ENCODE measurements at places on chromosomes 4 and X.

DNA sequence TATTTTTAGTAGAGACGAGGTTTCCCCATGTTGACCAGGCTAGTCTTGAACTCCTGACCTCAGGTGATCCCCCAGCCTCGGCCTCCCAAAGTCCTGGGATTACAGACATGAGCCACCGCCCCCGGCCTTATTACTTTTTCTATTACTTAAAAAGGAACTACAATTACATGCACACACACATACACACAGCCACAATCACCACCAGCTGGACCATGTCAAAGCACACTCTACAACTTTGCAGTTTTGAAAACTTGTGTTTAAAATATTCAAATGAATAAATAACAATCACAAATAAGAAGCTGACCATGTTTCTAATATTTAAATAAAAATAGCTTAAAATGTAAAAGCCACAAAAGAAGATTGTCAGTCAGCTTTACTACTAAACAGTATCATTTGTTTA is 23.4 kb downstream of the SLC10A7 start:
- DNase-seq: no peak

GRCh38 chr4:79025170-79025569 is 85.9 kb upstream of the PAQR3 start:
- no peak for DNase-seq

- DNase-seq: no peak
These were observed 174.4 kb upstream of the SPIN4 start for GRCh38 chrX:63525491-63525890.

- DNase-seq: no peak
These were observed 134.2 kb downstream of the AFF2 start for GRCh38 chrX:148634591-148634990.

GRCh38 chrX:119155416-119156035 is 27.9 kb upstream of the KIAA1210 start:
- DNase-seq: no peak

DNA sequence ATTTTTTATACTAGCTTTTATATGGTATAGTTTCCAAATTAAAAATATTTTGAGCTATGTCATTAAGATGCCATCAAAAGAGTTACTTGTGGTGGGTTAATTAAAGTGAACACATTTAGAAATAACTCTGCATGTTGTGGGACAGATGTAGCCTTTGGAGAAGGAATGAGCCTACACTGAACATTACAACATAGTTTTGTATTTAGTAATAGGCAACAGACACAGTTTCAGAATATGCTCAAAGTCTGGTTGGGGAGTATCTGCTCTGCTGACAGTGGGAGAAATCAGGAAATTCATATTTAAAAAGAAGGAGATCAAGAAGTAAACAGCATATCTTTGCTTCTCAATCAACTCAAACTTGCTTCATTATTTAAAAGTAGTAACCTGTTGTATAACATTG is 23.7 kb downstream of the EMCN start:
- no peak for DNase-seq

DNA sequence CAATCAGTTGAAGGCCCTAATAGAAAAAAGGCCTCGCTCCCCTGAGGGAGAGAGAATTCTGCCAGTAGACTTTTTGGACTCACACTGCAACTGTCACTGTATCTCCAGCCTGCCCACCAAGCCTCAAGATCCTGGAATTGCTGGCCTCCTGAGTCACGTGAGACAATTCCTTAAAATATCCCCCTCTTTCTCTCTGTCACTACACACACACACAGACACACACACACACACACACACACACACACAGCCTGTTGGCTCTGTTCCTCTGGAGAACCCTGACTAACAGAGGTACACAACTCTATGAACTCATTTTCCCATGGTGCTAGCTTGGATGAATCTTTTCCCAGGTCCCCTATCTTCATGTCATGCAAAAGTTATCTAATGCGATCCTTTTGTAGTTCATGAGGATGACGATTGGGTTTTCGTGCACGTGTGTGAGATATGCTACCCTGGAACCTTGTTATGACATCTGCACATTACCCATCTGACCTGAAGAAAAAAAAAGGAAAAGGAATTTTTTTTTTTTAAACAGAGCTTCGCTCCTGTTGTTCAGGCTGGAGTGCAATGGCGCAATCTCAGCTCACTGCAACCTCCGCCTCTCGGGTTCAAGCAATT is 13.7 kb downstream of the CLRN2 start:
- no peak for DNase-seq

DNA sequence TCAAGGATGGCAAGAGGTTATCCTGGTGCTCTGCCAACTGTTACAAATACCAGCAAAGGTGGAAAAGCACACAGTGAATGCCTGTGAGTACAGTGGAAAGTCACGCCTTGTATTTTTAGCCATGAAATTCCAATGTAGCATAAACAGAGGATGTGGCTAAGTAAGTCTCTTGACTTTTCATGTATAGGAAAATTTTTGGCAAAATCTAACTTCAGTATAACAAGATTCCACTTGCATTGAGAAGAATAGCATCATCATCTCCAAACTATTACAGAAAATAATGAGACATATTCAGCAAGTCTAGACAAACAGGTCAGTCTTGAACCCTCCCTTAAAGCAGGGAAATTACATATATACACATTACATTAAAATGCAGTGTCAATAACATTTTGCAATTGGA is 7.9 kb downstream of the SLC10A6 start:
- DNase-seq: no peak

DNA sequence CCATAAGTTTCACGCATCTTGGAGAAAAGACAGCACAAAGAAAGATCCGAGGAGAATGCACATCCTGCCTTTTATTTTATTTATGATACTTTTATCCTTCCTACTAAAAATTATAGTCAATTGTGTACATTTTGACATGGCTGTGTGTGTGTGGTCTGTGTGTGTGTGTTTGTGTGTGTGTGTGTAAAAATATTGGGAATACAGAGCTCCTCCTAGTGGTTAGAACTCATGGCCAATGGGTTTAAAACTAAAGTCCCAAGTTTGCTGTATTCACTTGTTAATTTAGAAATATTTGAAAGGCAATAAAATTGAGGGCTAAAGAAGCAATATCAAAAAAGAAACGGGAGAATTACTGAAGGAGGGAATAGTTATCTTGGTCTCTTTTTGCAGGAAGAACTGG is 47.5 kb downstream of the NKX6-1 start:
- no peak for DNase-seq

- no peak for DNase-seq
These were observed 3.8 kb upstream of the HSD17B13 start for GRCh38 chr4:87326460-87326859.

GRCh38 chrX:132181364-132181763 is 37.9 kb downstream of the RAP2C start:
- no peak for DNase-seq

DNA sequence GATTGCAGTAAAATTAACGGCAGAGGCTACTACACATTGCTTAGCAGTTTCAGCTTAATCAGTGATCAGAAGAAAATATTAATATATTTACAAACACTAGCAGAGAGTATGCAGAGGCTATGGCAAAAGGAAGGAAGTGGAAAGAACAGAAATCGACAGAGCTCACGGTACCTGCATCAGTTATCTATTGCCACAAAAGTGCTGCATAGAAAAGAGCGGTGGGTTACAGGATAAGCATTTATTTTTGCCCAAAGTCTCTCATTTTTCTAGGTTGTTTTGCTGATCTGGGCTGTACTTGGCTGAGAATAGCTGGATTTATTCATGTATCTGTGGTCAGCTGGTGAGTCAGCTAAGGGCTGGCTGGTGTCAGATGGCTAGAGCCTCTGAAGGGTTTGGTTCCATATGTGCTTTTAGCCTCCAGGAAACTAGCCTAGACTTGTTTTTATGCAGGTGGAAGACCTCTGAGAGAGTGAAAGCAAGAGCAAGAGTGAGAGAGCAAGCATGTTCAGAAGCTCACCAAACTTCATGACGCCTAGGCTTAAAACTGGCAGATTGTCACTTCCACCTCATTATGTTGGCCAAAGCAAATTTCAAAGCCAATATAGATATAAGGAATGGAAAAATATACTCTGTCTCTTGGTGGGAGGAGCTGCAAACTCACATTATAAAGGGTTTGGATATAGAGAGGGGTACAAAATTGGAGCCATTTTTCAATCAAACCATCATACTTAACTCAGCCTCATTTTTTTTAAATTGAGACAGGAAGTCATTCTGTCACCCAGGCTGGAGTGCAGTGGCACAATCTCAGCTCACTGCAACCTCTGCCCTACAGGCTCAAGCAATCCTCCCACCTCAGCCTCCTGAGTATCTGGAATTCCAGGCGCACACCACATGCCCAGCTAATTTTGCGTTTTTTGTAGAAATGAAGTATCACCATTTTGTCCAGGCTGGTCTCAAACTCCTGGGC is 153.2 kb upstream of the RPL34 start:
- DNase-seq: no peak

DNA sequence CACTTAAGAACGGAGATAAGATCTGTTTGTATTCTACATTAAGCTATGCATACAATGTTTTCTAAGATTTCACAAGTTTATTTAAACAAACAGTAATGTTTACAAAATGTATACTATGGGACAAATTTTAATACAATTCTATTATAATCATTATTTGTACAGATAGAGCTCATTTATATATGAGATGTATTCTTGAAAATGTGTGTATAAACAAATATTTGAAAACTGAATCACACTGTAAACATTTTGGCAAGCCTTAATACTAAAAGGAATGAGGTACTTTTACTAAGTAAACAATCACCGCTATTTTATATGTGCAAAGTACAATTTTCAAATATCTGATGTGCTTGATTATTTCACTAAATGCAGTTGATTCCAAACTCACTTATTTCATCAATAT is 119.2 kb upstream of the MAB21L2 start:
- no peak for DNase-seq

DNA sequence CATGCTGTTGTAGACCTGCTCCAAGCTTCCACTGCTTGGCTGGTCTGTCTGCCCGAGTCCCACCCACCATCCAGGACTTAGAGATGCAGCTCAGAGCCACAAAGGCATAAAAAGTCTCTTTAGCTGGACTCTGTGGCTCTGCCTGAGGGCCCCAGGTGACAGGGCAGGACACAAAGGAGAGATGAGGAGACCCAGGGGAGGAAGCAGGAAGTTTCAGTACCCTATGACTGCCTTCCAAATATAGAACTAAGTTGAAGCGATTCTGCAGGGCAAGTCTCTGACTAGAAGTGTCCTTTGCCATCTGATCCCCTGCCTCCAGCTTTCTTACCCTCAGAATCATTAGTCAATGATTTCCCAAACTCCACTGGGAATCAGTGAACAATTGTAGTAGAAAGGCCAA is 11.2 kb upstream of the CXCR3 start:
- DNase-seq: no peak

GRCh38 chrX:68827848-68828624 is 785 bp upstream of the EFNB1 start:
- no peak for DNase-seq

Data from D721Med (cell line).